ENCODE measurements at places on chromosomes 1 and 21.
A peak's percentile ranks its signal among the peaks of the same experiment; 100 is the strongest.

DNA sequence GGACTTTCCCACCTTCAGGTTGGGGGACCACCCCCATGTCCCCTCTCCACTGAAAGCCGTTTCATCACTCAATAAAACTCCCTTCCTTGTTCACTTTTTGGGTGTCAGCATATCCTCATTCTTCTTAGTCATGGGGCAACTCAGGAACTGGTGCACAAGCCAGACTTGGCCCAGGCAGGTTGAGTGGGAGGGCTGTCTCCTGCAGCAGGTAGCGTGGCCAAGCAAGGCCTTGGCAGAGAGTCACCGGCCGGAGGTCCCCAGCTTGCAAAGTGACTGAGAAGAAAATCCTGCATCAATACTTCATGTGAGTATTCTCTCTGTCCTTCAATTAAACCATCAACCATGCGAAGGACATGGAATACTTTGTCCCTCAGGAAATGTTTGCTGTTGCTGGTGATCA is 148.9 kb downstream of the RHOU start:
- no peak for DNase-seq
- no peaks in the 10 kb centered on the region for H3K36me3 ChIP-seq
- H3K27me3 ChIP-seq, result no peaks in the 10 kb centered on the region

DNA sequence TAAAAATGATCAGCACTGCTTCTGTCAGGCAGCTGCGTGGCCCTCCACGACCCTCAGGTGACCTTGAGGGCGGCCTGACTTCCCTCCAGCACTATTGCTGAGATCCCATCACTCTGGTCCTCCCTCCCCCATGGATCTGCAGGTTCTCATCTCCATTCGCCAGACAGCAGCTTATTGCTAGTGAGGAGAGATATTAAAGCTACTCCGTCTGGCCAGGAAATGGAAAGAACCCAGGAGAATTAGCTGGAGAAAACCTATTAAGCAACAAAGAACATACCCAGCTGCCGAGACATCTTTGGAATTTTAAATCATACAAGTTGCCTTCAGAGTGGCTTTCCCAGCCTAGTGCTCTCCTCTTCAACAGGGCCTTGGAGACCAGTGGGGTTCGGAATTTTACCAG is 25.7 kb upstream of the KCNN3 start:
- no peaks in the 10 kb centered on the region for H3K4me1 ChIP-seq
- no peak overlapping the region for H3K27ac ChIP-seq
- no peak for DNase-seq
- no peaks in the 10 kb centered on the region for H3K36me3 ChIP-seq

GRCh38 chr1:70403759-70404158 is 7.3 kb upstream of the CTH start:
- H3K4me1 ChIP-seq, result no peaks in the 10 kb centered on the region
- H3K4me3 ChIP-seq, result no peak overlapping the region
- DNase-seq, result no peak

DNA sequence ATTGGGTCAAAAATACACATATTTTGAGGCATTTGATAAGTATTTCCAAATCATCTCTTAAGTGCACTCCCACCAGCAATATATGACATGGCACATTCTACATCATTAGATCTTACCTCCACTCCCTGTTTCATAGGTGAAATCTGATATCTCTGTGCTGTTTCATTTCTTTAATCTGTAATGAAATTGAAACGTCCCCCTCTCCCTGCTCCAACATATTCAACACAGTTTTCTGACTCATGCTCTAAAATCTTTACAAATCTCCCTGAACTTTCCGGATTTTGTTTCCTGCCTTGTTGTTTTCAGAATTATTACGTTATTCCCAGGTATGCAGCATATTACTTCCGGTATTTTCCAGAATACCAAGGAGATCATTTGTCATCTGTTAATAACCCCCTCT is 66.1 kb upstream of the AKT3 start:
- H3K36me3 ChIP-seq, result no peaks in the 10 kb centered on the region
- DNase-seq, result peak; percentile 69
- no peak overlapping the region for H3K27ac ChIP-seq
- no peaks in the 10 kb centered on the region for H3K27me3 ChIP-seq

DNA sequence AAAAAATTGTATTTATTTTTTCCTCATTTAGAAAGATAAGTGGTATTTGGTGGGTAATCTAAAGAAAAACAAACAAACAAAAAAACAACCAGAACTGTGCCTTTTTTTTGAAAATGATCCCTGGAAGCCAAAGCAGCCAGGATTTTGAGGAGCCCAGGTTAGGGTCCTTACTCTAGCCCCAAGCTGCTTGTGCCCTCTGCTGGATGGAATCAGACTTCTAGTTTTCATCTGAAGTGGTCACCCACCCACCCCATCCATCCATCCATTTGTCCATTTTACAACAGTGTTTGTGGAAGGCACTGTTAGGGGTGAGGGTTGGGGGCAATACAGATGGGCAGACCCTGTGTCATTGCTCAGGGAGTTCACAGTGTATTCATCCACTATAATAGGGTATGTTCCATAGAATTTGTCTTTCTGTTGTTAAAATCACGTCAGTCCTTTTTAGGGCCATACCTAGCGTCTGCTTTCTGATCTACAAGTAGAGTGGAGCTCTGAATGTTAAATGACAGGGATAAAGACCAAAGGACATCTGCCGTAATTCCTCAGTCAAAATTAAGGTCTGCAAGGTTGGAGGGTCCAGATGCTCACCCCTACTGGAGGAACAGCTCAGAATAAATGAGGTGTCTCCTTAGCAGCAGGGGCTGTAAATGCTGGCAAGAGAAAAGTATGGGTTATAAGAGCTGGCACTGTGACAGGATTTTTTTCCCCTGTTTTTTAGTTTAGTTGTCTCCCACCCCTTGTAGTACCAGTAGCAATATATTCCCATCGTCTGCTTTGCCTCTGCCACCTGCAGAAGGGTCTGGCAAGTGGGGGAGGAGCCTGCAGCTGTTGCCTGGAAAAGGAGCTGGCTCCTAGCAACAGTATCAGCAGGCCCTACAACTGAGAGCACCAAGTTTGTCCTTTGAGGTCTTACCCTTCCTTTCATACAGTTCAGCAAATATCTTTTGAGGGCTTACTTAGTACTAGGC is 3.2 kb downstream of the LRRC42 start:
- no peak overlapping the region for H3K27ac ChIP-seq
- no peak overlapping the region for H3K4me3 ChIP-seq
- H3K36me3 ChIP-seq, result peaks cover 12% of the 10 kb centered on the region
- DNase-seq, result peak; percentile 55
